ENCODE measurements at places on chromosomes 11 and 22.

- no peak for DNase-seq
Measured at GRCh38 chr22:50574383-50574755, 3.9 kb downstream of the CPT1B start.

GRCh38 chr11:103488031-103488461 is 378.8 kb downstream of the DYNC2H1 start:
- DNase-seq: no peak

DNA sequence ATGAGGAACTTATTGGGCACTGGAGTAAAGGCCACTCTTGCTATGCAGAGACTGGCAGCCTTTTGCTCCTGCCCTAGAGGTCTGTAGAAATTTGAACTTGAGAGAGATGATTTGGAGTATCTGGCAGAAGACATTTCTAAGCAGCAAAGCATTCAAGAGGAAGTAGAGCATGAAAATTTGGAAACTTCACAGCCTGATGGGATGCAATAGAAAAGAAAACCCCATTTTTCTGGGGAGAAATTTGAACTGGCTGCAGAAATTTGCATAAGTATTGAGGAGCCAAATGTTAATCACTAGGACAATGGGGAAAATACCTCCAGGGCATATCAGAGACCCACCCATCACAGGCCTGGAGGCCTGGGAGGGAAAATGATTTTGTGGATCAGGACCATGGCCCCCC is 29.9 kb upstream of the CD44 start:
- DNase-seq: no peak

GRCh38 chr11:62603072-62603408 is 1.4 kb upstream of the MTA2 start:
- no peak for DNase-seq

DNA sequence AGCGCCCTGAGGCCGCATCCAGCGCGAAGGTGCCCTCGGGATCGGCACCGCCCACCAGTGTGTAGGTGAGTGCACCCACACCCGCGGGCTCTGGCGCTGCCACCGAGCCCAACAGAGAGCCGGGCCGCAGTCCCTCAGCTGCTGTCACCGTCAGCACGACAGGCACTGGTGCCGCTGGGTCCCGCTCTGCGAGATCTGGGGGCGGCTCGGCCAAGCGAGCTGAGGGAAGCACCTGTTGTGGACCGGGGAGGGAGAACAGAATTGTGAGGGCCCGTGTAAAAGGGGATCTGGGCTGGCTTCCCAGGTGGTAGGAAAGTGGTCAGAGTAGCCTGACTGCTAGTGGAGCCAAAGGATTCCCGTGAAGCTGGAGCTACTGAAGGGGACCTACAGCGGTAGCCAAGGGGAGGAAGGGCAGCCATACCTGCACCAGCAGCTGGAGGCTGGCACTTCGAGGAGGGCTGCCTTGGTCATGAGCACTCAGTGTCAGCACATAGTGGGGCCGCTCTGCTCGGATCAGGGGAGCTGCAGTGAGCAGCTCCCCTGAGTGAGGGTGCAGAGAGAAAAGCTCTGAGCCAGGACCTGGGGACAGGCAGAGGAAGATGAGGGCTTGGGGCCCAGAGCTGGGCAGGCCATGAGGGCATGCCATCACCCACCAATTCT is 11.5 kb upstream of the TPP1 start:
- no peak for DNase-seq

DNA sequence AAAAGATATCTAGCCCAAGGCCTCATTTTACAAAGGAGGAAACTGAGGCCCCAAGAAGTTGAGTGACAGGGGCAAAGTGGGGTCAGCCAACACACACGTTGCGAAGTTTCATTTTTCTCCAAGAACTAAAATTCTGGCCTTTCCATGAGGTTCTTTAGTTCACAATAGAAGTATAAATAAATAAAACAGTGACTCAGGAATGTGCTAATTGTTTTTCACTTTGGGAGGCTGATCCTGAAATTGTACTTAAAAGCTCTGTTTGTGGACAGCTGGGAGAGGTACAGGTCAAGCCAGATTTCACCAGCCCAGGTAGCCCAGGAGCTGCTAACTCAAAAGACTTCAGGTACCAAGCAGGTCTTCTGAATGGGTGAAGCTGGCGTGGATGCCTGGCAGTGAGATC is 105.2 kb downstream of the TRAF6 start:
- no peak for DNase-seq

DNA sequence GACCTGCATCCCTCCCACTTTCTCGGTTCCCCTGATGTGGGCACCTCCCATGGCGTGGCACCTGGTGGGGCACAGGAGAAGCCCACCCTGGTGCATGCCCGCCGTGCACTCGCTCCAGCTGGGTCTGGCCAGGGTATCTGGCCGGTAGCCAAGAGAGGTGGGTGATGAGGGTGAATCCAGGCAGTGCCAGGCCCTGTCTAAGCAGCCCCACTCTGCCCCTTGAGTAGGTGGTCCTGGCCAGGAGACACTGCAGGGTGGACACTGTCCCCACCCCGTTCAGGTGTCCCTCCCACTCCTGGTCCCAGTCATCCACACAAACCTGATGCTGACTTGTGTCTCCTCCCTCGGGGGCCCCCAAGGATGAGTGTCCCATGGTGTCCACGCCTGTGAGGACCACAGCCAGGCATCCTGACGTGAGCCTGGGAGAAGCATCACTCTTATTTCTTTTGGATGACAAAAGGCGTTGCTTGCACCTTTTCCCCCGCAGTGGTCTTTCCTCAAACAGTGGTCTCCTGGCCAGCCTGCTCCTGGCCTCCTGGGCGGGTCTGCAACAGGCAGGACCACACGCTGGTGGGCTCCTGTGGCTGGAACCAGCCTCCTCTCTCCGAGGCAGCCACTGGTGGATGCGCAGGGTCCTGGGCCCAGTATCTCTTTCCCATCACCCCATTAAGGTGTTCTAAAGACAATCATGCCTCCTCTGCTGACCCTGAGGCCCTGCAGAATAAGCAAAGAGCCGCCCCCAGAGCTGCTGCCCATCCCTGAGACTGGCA is 922.3 kb downstream of the BRD1 start:
- no peak for DNase-seq

- no peak for DNase-seq
Measured at GRCh38 chr11:84686716-84687115, 940.4 kb downstream of the DLG2 start.

DNA sequence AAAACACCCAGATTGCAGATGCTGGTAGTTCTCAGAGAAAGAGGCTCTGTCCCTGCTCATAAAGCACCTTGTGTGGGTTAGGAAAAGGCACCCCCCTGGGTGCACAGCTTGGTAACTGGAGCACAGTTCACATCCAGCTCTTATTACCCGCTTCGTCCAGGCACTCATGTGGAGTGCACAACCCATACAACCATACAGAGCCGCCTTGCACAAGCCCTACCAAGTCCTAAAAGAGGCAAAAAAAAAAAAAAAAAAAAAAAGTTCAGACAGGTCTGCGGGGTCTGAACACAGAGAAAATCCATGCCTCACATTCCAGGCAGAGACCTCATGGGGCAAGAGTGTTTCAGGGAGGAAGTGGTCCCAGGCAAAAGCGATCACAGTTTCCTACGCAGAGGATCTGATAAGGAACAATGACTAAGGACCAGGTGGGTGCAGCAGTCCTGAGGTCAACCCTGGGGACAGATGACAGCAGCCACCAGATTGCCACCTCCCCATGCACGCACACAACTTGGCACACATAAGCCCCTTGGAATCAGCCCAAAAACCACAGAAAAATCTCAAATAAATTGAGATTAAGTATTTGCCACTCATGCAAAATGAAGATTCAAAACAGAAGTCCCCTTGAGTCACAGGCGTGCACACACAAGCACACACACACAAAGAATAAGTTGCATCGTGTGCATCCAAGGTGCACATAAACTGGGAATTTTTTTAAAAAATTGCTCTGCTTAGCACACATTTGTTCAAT is 12.3 kb downstream of the MB start:
- no peak for DNase-seq

GRCh38 chr11:68658097-68658496 is 26.2 kb upstream of the GAL start:
- DNase-seq: no peak

GRCh38 chr11:46278387-46279125 is 1.1 kb downstream of the CREB3L1 start:
- DNase-seq: no peak

- no peak for DNase-seq
Measured at GRCh38 chr11:35007277-35007676, 90.9 kb downstream of the PDHX start.

GRCh38 chr11:1755692-1756561 is 5.5 kb upstream of the IFITM10 start:
- DNase-seq: no peak

DNA sequence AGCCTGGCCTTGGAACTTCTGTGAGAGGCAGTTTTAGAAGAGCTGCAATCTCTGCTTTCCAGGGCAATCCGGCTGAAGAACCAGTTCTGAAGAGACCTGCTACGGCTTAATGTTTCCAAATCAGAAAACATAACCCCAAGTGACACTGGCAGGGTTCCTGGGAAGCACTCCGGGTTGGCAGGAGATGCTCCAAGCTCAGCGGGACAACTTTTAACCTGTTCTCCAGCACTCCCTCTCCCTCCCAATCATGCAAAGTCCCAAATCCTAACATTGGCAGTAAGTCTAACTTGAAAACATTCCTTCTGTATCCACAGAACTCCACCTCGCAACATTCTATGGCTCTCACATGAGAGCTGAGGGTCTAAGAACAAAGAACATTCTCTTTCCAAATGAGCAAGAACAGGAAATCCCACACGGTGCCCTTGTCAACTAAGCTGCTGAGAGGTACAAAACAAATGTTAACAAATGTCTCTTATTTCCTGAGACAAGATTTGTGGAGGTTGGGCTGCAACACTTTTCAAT is 48.5 kb upstream of the MN1 start:
- DNase-seq: no peak

GRCh38 chr11:127564810-127565209 is 564.2 kb upstream of the KIRREL3 start:
- DNase-seq: no peak

- peak; percentile 69 for DNase-seq
Measured at GRCh38 chr11:44538375-44539054, 26.9 kb upstream of the CD82 start.

- DNase-seq: no peak
Measured at GRCh38 chr11:133403900-133404299, 128.4 kb downstream of the OPCML start.

- no peak for DNase-seq
Measured at GRCh38 chr11:69947059-69947792, 128.0 kb upstream of the FGF3 start.

DNA sequence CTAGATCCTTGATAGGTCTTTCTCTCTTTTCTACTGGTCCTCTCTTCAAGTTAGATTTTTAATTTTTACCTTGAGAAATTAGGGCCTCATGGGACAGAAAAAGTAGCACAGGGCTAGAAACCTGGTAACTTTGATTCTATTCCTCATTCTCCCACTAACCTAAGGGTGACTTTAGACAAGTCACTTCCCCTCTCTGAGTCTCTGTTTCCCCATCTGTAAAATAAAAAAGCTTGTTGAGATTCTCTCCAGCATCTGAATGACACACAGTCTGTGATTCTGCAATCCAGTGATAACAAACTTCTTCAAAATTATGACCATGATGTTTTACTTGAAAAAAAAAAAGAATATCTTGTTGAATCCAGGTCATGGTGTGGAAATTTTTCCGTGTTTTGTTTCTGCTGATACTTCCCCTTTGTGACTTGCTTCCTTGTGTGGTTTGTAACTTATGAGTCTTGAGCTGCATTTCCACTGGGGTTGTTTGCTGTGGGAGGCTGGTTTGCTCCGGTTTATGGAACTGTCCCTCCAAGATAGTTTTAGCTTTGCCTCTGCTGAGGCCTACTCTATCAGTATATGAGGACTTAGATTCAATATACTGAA is 9.8 kb upstream of the MPEG1 start:
- DNase-seq: peak; percentile 32

- DNase-seq: no peak
Measured at GRCh38 chr11:8867035-8867434, 44.0 kb upstream of the AKIP1 start.

DNA sequence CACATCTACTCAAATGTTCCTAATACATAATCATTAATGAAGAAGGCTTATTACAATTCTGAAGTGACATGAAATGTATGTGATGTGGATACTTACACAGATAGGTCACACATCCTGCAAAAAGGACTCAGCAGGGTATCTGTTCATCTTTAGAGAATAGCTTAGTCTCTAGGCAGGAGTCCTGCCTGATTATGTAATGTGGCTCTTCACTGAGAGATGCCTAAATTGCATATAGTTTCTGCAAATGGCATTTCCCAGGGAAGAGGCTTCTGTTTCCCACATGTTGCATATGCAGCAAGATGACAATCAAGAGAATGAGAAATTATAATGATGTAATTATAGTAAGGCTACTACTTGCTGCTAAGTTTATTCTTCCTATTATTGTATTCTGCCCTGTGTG is 58.8 kb upstream of the SLC36A4 start:
- no peak for DNase-seq

DNA sequence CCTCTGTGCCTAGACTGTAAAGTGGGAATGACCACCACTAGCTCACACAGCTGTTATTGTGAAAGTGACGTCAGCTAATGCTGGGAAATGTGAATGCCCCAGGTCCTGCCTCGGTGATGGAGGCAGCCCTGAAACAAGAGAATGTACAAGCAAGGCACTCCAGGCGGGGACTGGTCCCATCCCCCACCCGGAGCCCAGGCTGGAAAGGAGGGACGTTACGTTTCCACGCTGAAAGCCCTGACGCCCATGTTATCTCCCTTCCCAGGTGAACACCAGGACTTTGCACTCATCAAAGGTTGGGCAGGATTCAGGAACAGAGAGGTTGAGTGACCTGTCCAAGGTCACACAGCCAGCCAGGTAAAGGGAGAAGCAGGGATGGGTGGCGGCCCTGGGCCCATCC is 784 bp downstream of the SULT4A1 start:
- no peak for DNase-seq

DNA sequence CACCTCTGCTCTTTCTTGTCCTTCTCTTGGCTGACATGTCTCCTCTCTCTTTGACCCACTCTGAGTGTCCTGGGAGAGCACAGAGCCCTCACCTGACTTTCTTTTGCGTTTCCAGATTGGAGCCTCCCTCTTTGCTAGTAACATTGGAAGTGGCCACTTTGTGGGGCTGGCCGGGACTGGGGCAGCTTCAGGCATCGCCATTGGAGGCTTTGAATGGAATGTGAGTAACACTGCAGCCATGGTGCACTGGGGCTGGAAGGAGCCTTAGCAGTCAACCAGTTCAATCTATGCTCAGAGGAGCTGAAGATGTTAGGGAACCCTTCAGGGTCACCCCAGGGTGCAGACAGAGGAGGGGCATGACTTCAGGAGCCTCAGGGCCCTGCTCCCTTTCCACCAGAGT is 23.8 kb downstream of the SLC5A1 start:
- DNase-seq: no peak

- DNase-seq: no peak
Measured at GRCh38 chr11:64003807-64004589, 17.8 kb downstream of the OTUB1 start.
